ENCODE measurements at places on chromosomes 7 and 10. TPM values are rescaled to one million over a fixed set of nuclear protein-coding genes. Genes with fewer than 3 reads are reported as not detected.

UCMA gene
- not detected for total RNA-seq

FFAR4 gene
- total RNA-seq: not detected

WDR11 gene
- 86.1 TPM for total RNA-seq

NEUROG3 gene
- total RNA-seq: not detected

OR2A14 gene
- not detected for total RNA-seq

SLC18A3 gene
- total RNA-seq: not detected

NAT16 gene
- total RNA-seq: not detected

MRM2 gene
- total RNA-seq: 20.7 TPM

EFCAB10 gene
- not detected for total RNA-seq

MNX1 gene
- total RNA-seq: not detected

SSC4D gene
- total RNA-seq: 0.36 TPM

CLDN3 gene
- not detected for total RNA-seq

CALCR gene
- not detected for total RNA-seq

FRMPD2 gene
- not detected for total RNA-seq

C7orf33 gene
- not detected for total RNA-seq

GPR15LG gene
- total RNA-seq: not detected

ATAD1 gene
- total RNA-seq: 45.2 TPM

EEF1AKMT2 gene
- total RNA-seq: 25.3 TPM

ABI1 gene
- 18.6 TPM for total RNA-seq

SPRN gene
- 0.82 TPM for total RNA-seq

PPP1R9A gene
- 0.45 TPM for total RNA-seq

STAG3 gene
- total RNA-seq: 0.90 TPM

IKZF1 gene
- not detected for total RNA-seq

Measured in fibroblast of the aortic adventitia (primary cell).